ENCODE measurements at places on chromosomes 13 and 19.
A peak's percentile ranks its signal among the peaks of the same experiment; 100 is the strongest.

- DNase-seq, result no peak
Observed at GRCh38 chr13:50352720-50353480, 337.7 kb downstream of the KCNRG start.

DNA sequence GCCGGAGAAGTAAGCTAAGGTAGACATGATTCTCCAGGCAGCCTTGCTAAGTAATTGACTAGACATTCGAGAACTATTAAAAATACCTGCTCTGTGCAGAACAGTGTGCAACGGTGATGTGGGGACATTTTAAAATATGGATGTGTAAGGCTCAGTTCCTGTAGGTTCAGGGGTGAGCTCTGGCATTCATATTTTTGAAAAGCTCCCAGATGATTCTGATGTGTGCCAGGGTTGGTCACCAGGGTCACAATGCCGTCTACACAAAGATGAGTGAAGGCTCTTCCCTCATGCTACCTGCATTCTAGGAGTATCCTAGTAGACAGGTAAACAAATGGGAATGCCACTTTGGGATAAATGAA lies 702 bp upstream of the EPSTI1 start:
- no peak for DNase-seq

- DNase-seq, result no peak
Observed at GRCh38 chr19:45352914-45353796, 12.6 kb downstream of the KLC3 start.

DNA sequence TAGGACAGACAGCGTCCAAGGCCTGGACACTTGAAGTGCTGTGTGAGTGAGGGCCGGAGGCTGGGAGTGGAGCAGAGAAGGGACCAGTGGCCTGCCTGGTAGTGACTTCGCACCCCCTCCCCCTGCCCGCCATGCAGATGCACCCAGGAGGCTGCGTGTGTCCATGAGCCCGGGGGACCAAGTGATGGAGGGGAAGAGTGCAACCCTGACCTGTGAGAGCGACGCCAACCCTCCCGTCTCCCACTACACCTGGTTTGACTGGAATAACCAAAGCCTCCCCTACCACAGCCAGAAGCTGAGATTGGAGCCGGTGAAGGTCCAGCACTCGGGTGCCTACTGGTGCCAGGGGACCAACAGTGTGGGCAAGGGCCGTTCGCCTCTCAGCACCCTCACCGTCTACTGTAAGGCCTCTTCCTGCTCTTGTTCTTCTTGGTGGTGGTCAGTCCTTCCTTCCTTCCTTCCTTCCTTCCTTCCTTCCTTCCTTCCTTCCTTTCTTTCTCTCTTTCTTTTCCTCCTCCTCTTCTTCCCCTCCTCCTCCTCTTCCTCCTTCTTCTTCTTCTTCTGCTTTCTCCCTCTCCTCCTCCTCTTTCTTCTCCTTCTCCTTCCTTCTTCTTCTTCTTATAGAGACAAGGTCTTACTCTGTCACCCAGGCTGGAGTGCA lies 6.0 kb upstream of the FFAR1 start:
- no peak for DNase-seq

DNA sequence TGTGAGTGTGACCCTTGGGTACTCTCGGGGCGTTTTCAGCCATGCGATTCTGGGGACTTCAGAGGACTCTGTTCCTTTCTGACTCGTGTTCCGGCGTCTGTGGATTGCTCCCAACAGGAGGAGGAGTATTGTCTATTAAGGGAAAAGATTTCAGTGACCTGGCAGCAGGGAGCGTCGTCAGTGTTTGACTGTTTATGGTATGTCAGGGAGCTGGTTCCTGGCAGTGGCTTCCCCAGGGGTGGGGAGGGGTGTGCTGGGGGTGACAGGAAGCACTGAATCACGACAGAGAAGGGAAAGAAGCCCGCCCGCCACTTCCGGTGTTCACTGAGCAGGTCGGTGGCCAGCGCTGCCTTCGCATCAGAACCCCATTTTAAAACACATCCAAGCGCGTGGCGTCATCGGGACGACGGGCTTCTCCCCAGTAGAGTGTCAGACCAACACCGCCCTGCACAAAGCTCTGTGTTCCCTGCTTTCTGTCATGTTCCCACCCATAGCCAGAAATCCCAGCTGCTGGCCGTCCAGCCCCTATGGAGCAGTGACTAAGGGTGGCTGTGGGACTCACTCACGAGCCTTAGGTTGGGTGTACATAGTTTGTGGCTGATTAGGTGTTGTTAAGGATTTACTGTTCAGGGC lies 33.8 kb downstream of the COL4A2 start:
- DNase-seq, result peak; percentile 46

- DNase-seq, result no peak
Observed at GRCh38 chr13:24713022-24713421, 32.8 kb downstream of the ATP12A start.

DNA sequence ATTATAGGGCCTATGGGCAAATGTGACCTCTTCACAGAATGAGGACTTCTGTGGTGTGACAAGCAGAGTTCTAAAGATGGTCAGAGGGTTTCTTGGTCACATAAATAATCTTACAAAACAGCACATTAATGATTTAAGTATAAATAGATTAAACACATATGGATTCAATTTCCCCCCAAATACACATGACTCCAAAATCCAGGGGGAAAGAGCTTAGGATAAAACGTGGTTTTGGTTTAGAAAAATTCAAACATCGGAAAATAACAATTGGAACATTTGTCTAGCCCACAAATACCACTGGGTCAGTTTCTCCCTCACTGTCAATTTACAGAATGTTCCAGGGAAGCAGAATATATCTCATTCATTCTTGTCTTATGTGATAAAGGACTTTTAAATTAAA lies 283.1 kb downstream of the COG6 start:
- DNase-seq, result no peak

GRCh38 chr13:53694814-53695532 lies 666.4 kb downstream of the OLFM4 start:
- no peak for DNase-seq

- DNase-seq, result no peak
Observed at GRCh38 chr13:59398127-59398526, 765.6 kb downstream of the DIAPH3 start.

DNA sequence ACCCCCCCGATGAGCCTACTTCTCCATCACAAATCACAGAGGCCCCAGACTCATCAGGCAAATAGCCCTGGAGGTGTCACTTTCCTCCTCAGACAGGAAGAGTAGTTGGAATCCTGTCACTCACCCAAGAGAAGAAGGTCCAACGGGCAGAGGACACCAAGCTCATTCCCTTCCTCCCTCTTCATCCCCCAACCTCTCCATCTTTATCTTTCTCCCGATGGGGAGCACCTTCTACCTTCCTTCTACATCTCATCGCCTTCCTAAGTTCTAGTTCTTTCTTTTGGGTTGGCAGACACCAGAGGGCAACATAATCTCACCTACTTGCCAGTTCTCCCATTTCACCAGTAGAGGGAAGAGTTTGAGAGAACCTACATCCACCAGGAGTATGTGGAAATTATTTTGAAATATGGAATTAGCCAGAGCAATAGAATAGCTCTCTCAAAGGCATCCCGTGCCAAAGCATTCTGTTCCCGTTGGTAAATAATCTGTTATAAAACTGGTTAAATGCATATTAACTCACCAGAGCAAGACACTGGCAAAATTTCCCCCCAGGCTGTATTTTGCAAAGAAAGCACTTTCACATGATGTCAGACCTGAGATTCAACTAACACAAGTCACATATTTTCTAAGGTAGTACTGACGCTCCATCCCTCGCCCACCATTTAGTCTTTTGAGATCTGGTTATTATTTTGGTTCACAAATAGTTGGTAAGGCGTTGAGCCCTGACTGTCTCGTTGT lies 55.0 kb downstream of the ZIC5 start:
- DNase-seq, result no peak

DNA sequence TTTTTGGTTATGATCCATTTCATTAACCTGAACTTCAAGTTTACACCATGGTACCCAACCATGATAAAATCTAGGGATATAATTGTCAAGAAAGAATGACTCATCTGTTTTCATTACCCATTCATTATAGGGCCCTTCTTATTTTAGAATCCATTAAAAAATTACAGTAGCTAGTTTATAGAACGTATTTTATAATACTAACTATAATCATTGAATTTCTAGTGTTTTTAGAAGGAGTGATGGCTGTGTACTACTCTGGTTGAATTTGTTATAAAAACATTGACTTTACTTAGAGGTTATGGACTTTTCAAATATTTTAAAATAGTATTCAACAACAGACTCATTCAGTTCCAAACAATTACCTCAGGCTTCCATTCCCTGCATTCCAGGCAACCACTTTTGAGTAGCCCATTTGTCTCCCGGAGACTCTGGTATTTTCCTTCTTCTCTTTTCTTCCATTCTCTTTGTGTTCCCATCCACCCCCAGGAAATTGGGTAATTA lies 71.9 kb upstream of the KLF12 start:
- no peak for DNase-seq

GRCh38 chr13:28955264-28955966 lies 135.3 kb downstream of the MTUS2 start:
- DNase-seq, result no peak

GRCh38 chr13:73070451-73071098 lies 11.8 kb downstream of the KLF5 start:
- DNase-seq, result no peak

DNA sequence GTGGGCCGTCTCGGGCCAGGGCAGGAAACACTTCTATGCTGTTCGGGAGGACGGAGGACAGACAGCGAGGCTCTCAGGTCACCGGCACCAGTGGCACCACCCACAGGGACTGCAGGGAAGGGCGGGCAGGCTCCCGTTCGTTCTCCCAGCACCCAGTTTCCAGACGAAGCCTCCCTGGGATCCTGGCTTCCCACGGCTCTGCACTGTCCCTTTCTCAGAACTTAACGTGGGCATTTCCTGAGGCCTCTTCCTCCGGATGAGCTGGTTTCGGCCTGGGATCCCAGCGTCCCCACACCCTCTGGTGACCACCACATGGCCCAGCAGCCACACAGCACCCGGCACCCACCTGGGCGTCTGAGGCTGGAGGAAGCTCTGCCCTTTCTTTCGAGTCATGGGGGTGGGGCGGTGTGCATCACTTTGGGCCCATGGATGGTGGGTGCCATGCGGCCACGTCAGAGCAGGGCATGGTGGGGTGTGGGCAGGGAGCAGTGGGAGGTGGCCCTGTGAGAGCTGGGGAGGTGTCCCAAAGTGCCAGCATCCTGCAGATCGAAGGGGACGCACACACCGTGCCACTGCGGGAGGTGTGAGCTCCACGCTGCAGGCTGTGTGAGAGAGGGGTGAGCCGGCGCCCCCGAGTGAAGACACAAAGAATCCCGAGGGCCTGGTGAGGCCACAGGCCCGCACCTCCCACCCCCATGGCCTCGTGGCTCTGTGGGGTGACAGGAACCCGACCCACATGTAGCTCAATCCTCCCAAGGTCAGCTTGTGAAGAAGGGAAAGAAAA lies 38.7 kb upstream of the GRTP1 start:
- DNase-seq, result no peak

DNA sequence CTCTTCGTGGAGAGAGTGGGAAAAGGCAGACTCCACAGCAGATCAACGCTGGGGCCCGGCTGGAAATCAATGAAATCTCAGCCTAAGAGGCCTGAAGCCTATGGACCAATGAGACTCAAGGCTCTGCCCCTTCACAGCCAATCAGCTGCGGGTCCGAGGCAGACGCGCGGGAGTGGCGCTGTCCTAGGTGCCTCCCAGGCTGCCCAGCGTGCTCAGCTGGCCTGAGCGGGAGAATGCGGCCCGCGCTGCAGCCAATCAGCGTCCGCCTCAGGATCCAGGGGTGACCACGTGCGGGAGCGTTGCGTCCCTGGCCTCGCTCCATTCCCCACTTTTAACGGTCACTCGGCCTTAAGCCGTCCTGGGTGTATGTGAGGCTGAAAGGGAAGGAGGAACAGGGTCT lies at the start of gene ZBTB32:
ZBTB32 (plus strand) TSS at position 341 of the 400 bp plus-strand sequence. CDS start 10,069 bp downstream, outside the sequence.
- DNase-seq, result no peak

DNA sequence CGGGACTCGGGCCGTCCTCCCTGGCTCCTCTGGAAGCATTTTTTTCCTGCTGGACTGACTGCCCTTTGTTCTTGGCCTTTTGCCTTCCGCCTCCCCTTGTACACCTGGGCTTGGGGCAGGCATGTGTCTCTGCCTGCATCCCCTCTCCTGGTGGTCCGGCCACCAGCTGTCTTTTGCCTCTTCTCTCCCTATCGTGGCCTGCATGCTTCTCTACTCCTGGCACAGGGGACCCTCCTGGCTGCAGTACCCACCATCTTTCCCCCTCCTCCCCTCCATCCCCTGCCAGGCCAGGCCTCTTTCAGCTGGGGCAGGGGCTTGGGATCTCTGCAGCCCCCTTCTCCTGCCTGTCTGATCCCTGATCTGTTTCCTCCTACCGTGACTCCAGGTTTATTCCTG lies 12.1 kb downstream of the WTIP start:
- no peak for DNase-seq

All from stimulated activated CD8-positive, alpha-beta memory T cell treated with anti-CD3 and anti-CD28 coated beads, Interleukin-7, amount 100 ng/mL, for 4 hours (primary cell).